ENCODE measurements at places on chromosomes 12 and 14.

GRCh38 chr12:100706033-100706432 lies 88.5 kb upstream of the ANO4 start:
- no peak for DNase-seq

GRCh38 chr14:90629471-90629870 lies 186.8 kb downstream of the TTC7B start:
- DNase-seq: no peak

GRCh38 chr12:58906917-58907316 lies 13.4 kb downstream of the LRIG3 start:
- no peak for DNase-seq

GRCh38 chr12:53093777-53094393 lies 3.6 kb upstream of the IGFBP6 start:
- no peak for DNase-seq

GRCh38 chr12:42056130-42056529 lies 88.5 kb downstream of the GXYLT1 start:
- DNase-seq: no peak

GRCh38 chr12:25013061-25013460 lies 64.2 kb upstream of the BCAT1 start:
- no peak for DNase-seq

DNA sequence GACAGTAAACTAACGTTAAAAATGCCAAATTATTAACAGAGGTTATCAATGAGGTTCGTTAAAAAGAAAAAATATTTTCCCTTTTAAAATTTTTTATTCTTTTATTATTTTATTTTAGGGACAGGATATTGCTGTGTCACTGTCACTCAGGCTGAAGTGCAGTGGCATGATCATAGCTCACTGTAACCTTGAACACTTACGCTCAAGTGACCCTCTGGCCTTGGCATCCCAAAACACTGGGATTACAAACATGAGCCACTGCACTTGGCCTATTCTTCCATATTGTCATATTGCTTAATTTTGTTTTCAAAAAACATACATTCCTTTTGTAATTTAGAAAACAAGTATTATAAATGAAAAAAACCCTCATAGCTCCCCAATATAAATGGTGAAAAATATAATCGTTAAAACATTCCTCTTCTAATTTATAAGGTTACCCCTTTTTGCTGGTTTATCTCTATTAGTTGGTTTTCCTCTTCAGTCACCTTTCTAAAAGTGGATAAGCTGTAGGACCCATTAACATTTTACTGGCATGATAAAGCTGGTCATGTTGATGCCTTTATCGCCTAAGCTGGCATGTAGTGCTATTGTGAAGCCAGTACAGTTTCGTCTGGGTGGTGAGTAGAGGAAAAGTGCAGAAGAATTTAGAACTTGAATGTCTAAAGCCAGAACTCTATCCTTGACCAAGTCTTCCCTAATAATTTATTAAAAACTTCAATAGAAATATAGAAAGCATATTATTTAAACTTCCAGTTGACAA lies 27.6 kb downstream of the PDE3A start:
- DNase-seq: no peak

- no peak for DNase-seq
Measured at GRCh38 chr14:94540031-94540794, 21.0 kb upstream of the SERPINA4 start.

GRCh38 chr14:53462931-53463778 lies 310.0 kb upstream of the DDHD1 start:
- DNase-seq: no peak

GRCh38 chr14:23457587-23458445 lies 11.7 kb upstream of the NGDN start:
- DNase-seq: no peak

DNA sequence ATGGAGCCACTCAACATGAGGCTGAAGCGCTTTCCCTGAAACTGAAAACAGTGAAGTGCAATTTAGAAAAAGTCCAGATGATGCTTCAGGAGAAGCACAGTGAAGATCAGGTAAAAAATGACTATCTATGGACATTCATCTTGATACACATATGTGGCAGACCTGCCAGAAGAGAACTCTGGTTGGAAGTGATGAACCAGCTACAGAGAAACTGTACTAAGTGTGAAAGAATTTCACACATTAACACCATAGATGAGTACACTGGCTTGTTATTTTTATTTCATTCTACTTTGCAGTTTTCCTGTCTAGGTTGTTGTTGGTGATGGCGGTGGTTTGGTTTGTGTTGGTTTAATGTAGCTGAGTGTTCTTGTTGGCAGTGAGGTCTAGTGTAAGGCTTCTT lies 174.7 kb downstream of the ESR2 start:
- DNase-seq: no peak

- no peak for DNase-seq
Measured at GRCh38 chr12:110073049-110073831, 24.9 kb upstream of the C12orf76 start.

- no peak for DNase-seq
Measured at GRCh38 chr12:124434951-124435805, 132.2 kb downstream of the NCOR2 start.

GRCh38 chr14:55867311-55867710 lies 250.9 kb upstream of the PELI2 start:
- no peak for DNase-seq

DNA sequence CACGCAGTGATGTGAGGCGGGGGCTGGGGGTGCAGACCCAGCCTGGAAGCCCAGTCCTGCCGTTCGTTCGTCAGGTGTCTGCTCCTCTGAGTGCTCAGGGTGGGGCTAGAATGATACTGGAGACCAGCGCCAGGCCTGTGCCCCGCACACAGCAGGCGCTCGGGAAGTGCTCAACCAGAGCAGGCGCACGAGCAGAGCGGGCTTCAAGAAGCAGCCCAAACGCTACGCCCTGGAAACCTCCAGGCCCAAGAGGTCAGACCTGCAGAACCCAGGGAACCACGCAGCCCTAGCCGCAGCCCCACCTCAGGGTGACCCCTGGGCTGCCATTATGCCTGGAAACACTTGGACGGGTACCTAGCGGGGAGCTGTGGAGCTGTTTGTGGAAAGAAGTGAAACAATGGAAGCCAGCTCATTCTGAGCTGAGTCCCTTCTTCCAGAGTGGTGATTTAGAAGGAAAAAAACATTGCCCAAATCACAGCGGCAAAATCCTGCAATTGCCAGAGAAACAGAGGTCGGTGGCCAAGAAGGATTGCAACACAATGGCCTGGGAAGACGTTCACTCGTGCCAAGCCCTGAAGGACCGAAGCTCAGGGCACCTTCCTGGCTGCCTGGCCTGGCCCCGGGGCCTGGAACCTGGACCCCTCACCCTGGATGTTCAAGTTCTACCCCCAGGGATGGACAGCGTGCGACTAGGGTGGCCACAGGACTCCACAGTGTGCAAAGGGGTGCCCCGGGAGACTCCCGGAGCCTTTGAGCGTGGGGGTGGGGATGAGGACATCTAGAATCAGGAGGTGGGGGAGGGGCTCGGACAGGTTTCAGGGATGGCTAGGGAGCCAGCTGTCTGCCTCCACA lies 40.4 kb upstream of the DIO3 start:
- DNase-seq: no peak

DNA sequence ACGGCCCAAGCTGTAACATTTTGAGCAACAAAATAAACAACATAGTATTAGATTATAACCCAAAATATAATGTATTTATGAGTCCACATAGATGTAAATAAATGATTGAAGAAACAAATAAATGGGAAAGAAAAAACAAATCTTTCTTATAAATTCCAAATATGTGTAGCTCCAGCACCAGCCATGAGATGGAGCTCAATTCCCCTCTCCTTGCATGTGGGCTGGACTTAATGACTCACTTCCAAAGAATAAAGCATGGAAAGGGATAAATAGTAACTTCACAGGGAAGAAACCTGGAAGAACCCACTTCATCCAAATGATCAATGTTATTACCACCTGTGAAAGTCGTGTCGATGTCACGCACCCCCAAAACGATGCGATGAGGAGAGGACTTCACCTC lies 158.8 kb downstream of the RPAP3 start:
- no peak for DNase-seq

DNA sequence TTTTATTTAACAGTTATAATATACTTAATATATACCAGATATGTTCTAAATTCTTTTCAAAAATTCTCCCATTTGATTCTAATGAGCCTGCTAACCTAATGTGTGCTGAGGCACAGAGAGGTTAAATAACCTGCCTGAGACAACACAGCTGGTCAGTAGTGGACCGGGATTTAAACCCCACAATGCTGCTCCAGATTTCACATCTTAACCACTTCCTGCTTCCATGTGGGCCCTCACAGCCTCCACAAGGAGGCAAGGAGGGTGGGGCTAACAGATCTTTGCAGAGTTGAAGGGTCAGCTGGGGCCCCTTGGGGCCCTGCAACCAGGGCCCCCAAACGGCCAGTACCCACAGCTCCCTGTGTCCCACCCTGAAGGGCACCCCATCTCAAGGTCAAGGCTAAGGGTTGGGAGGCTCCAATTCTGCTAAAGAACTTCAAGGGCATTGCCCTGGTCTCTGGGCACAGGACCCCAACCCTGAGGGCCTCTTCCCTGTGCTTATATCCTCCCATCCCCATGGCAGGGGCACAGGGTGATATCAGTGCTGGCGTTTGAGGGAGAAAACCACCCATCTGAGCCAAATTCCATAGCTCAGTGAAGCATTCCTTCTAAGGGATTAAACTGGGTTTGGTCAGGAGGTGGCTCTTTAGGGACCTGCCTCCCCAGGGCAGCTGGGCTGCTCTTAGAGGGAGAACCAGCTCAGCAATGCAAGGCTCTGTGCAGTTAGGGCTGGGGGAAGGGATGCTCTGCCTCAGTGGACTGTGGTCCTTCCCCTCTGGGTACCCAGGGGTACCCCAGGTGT lies 2.2 kb downstream of the KRT80 start:
- DNase-seq: no peak

GRCh38 chr12:117100251-117100650 lies 1.0 kb upstream of the TESC start:
- no peak for DNase-seq

- DNase-seq: no peak
Measured at GRCh38 chr14:35078082-35078481, 32.0 kb downstream of the FAM177A1 start.

- no peak for DNase-seq
Measured at GRCh38 chr14:73283608-73284379, 46.5 kb downstream of the PAPLN start.

- no peak for DNase-seq
Measured at GRCh38 chr14:106666341-106666740, 1140.0 kb downstream of the TMEM121 start.

Data from effector CD4-positive, alpha-beta T cell (primary cell).